ENCODE measurements at places on chromosomes 12 and 14. TPM values are rescaled to one million over a fixed set of nuclear protein-coding genes. Genes with fewer than 3 reads are reported as not detected.
A peak's percentile ranks its signal among the peaks of the same experiment; 100 is the strongest.

GRCh38 chr14:59037086-59037485 lies 151.4 kb upstream of the DAAM1 start:
- no peaks in the 10 kb centered on the region for H3K27me3 ChIP-seq
- no peak for DNase-seq
- H3K27ac ChIP-seq = no peak overlapping the region
- no peaks in the 10 kb centered on the region for H3K4me1 ChIP-seq

The CD27 gene
- polyA plus RNA-seq = 0.58 TPM

DNA sequence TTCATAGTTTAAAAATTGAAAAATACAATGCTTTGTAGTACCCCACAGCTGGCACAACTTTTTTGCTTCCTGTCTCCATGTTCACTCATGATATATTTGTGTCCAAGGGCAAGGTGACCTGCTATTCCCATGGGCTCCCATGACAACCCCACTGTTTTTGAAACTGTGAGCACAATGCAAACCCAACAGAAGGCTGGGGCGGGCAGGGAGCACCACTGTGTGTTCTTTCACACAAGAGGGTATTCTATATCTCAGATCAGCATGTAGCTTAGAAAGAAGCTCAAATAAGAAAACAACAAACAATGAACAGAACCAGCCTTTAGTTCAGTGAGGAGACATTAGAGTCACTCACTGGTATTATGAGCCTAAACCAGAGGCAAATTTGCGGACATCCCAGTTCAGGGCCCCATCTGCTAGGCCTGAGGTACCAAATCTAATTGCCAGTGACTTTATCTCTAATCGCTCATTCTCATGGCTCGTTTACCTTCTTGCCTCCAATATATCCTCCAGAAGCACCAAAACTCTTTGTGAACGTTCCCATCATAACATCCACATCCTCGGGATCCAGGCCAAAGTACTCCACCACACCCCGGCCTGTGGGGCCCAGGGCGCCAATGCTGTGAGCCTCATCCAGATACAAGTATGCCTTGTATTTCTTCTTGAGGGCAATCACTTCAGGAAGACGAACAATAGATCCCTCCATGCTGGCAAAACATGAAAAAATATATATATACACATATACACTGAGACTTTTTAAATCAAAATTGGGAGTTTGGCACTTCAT lies 56.4 kb upstream of the ISM2 start:
- no peak overlapping the region for H3K27ac ChIP-seq
- no peaks in the 10 kb centered on the region for H3K4me1 ChIP-seq
- peaks cover 19% of the 10 kb centered on the region for H3K36me3 ChIP-seq
- no peak overlapping the region for H3K4me3 ChIP-seq
- no peaks in the 10 kb centered on the region for H3K27me3 ChIP-seq
- no peak for DNase-seq

GRCh38 chr14:54768501-54769129 lies 134.0 kb downstream of the GCH1 start:
- H3K4me1 ChIP-seq = peaks cover 16% of the 10 kb centered on the region
- H3K27ac ChIP-seq = no peak overlapping the region
- no peak overlapping the region for H3K4me3 ChIP-seq

The POTEG gene
- not detected for polyA plus RNA-seq

The DTX3 gene
- 1.7 TPM for polyA plus RNA-seq

- peak overlapping the region; percentile 69 for H3K27ac ChIP-seq
- H3K4me1 ChIP-seq = no peaks in the 10 kb centered on the region
- H3K4me3 ChIP-seq = peak overlapping the region; percentile 66
- no peaks in the 10 kb centered on the region for H3K36me3 ChIP-seq
- no peaks in the 10 kb centered on the region for H3K27me3 ChIP-seq
These were observed 18.0 kb upstream of the CTDSP2 start for GRCh38 chr12:57864442-57865083.

GRCh38 chr12:2291947-2292346 lies 239.2 kb downstream of the CACNA1C start:
- no peak overlapping the region for H3K27ac ChIP-seq
- no peaks in the 10 kb centered on the region for H3K4me1 ChIP-seq
- no peaks in the 10 kb centered on the region for H3K27me3 ChIP-seq
- no peak overlapping the region for H3K4me3 ChIP-seq
- H3K36me3 ChIP-seq = no peaks in the 10 kb centered on the region

GRCh38 chr12:20018406-20018805 lies 349.9 kb upstream of the PDE3A start:
- no peak for DNase-seq
- no peaks in the 10 kb centered on the region for H3K36me3 ChIP-seq
- H3K4me1 ChIP-seq = no peaks in the 10 kb centered on the region
- H3K27me3 ChIP-seq = no peaks in the 10 kb centered on the region
- H3K4me3 ChIP-seq = no peak overlapping the region

- no peaks in the 10 kb centered on the region for H3K27me3 ChIP-seq
- DNase-seq = no peak
- no peak overlapping the region for H3K27ac ChIP-seq
- H3K36me3 ChIP-seq = no peaks in the 10 kb centered on the region
These were observed 80.2 kb upstream of the NUDT4 start for GRCh38 chr12:93297536-93297935.

- H3K36me3 ChIP-seq = no peaks in the 10 kb centered on the region
- H3K4me1 ChIP-seq = peaks cover 9% of the 10 kb centered on the region
- DNase-seq = no peak
- H3K27me3 ChIP-seq = no peaks in the 10 kb centered on the region
- H3K27ac ChIP-seq = no peak overlapping the region
- H3K4me3 ChIP-seq = peak overlapping the region; percentile 28
These were observed 18.4 kb upstream of the ANKRD33 start for GRCh38 chr12:51869496-51869865.

GRCh38 chr12:31583878-31584277 lies 7.1 kb downstream of the DENND5B start:
- DNase-seq = no peak
- H3K4me1 ChIP-seq = peaks cover 7% of the 10 kb centered on the region
- no peaks in the 10 kb centered on the region for H3K36me3 ChIP-seq
- no peak overlapping the region for H3K4me3 ChIP-seq
- no peaks in the 10 kb centered on the region for H3K27me3 ChIP-seq

The FBXW8 gene
- polyA plus RNA-seq = 1.9 TPM

- no peaks in the 10 kb centered on the region for H3K27me3 ChIP-seq
- no peaks in the 10 kb centered on the region for H3K36me3 ChIP-seq
- DNase-seq = no peak
These were observed 279.7 kb downstream of the ZFP36L1 start for GRCh38 chr14:68513137-68513536.

DNA sequence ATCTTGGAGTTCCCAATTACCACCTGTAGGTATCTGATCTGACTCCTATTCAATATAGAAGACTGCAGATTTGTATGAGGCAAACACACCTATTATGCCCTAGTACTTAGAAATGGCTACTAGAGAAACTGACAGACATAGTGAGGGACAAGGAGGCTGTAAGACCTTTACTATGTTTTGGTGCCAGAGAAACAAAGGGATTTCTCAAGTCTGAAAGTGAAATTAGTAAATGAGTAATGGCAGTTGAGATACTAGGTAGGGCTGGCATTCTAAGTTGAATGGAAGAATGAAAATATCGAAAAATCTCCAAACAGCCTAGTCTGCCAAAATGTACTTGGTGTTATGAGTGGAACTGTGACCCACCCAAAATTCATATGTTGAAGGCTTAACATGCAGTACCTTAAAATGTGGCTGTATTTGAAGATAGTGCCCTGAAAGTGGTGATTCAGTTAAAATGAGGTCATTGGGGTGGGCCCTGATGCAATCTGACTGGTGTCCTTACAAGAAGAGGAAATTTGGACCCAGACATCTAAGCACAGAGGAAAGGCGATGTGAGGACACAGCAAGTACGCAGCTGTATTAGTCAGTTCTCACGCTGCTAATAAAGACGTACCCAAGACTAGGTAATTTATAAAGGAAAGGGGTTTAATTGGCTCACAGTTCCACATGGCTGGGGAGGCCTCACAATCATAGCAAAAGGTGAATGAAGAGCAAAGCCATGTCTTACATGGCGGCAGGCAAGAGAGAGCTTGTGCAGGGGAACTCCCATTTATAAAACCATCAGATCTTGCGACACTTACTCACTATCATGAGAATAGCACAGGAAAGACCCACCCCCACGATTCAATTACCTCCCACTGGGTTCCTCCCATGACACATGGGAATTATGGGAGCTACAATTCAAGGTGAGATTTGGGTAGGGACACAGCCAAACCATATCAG lies 127.0 kb downstream of the APAF1 start:
- H3K4me3 ChIP-seq = no peak overlapping the region
- H3K27ac ChIP-seq = no peak overlapping the region
- no peaks in the 10 kb centered on the region for H3K4me1 ChIP-seq
- no peaks in the 10 kb centered on the region for H3K27me3 ChIP-seq
- H3K36me3 ChIP-seq = no peaks in the 10 kb centered on the region

GRCh38 chr14:93533437-93533836 lies 102.7 kb downstream of the UNC79 start:
- no peaks in the 10 kb centered on the region for H3K4me1 ChIP-seq
- no peak overlapping the region for H3K4me3 ChIP-seq
- no peak for DNase-seq
- no peaks in the 10 kb centered on the region for H3K36me3 ChIP-seq
- H3K27me3 ChIP-seq = peaks cover 3% of the 10 kb centered on the region
- H3K27ac ChIP-seq = no peak overlapping the region

The AICDA gene
- polyA plus RNA-seq = not detected

The MIP gene
- 0.60 TPM for polyA plus RNA-seq
